HEK293T (cell line): ENCODE measurements at places on chromosomes 5 and 9.

DNA sequence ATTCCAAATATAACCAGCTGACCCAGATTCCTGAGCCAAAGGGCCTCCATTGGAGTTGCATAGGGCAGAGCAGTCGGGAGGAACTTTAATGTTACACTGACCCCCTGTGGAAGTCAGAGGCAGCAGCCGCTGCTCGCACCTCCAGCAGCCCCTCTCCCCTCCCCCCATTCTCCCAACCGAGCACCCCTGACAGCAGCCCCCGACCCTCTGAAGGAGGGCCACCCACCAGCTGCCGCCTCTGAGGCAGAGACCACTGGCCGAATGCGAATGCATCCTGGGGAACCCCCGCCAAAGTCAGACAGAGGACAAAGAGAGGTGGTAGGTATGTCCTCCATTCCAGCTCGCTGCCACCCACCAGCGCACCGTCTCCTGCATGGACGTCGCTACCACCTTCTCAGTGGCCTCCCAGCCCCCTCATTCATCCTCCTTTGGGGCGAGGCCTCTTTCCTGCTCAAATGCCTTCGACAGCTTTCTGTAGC is 231.0 kb downstream of the CDK5RAP2 start:
- DNase-seq: peak; percentile 74

- DNase-seq: no peak
Observed at GRCh38 chr5:154543380-154543779, 65.4 kb upstream of the HAND1 start.

- no peak for DNase-seq
Observed at GRCh38 chr5:146213210-146213826, 9.9 kb downstream of the RBM27 start.

GRCh38 chr5:1436681-1437080 is 8.6 kb downstream of the SLC6A3 start:
- no peak for DNase-seq

DNA sequence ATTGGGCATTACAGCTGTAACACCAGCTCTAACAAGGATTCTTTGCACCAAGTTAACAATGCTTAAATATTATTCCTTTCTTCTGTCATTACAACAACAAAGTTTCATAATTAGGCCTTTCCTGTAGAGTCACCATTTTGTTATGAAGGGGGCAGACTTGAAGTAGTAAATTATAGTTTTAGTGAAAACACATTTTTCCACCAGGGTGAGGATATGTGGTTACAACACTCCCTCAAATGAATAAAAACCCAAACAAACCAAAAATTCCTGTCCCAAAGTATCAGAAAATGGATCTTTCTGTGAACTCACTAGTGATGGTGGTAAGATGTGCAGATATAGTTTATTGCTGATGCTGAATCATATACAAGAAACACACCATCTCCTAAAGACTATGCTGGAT is 250.5 kb upstream of the TUT7 start:
- DNase-seq: no peak

DNA sequence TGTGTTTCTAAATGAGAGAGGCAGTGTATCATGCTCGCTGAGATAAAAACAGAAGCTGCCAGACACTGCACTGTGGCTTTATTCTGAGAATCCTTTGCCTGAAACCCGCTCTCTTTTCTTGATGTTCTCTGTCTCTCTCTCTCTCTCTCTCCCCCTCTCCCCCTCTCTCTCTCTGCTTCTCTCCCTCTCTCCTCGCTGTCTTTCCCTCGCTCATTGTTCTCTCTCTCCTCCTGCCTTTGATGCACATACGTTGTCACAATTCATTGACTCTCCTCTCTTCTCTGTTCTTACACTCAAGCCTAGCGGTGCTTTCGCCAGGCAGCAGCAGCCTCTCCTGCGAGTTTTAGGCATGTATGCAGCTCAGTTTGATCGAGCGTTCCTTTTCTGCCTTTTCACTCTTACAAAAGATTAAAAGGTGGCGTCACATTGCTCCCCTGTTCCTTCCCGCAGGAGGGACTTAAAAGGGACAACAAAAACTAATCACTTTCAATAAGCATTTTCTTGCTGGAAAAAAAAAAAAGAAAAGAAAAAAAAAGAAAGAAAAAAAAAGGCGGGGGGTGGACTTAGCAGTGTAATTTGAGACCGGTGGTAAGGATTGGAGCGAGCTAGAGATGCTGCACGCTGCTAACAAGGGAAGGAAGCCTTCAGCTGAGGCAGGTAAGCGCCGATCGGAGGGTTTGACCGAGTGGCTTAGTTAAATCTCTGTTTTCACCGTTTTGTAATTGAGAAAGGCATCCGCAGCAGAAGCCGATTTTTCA is 717.9 kb upstream of the WWC1 start:
- DNase-seq: no peak

GRCh38 chr5:146107901-146108300 is 2.5 kb upstream of the PLAC8L1 start:
- DNase-seq: no peak

DNA sequence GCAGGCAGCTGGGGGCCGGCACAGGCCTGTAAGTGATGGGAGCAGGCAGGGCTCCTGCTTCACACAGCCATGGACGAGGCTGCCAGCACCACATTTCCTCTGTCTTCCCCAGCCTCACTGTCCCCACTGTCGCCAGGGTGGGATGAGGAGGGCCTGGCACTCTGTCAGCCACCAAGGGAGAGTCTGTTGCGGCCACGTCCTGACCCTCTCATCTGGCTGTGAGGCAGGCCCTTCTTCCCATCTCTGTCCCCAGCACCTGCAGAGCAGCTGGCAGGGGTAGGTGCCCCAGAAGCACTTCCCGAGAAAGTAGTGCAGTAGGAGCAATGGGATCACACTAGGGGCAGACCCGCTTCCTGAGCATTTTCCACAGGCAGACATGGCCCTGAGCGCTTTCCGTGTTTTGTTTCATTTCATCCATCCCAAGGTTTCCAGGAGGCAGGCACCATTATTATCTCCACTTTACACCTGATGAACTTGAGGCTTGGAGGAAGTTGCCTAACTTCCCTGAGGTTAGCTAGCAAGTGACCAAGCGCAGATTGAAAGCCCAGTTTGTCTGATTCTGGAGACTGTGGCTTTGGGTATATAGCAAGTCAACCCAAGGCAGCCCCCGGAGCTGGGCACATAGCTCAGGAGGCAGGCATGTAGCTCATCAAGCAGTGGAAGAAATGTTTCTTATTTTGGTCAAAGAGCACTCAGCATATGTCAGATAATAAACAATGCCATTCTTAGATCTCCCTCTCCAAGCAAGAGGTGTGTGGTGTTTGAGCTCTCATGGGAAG is 202.4 kb downstream of the DAB2IP start:
- DNase-seq: no peak

DNA sequence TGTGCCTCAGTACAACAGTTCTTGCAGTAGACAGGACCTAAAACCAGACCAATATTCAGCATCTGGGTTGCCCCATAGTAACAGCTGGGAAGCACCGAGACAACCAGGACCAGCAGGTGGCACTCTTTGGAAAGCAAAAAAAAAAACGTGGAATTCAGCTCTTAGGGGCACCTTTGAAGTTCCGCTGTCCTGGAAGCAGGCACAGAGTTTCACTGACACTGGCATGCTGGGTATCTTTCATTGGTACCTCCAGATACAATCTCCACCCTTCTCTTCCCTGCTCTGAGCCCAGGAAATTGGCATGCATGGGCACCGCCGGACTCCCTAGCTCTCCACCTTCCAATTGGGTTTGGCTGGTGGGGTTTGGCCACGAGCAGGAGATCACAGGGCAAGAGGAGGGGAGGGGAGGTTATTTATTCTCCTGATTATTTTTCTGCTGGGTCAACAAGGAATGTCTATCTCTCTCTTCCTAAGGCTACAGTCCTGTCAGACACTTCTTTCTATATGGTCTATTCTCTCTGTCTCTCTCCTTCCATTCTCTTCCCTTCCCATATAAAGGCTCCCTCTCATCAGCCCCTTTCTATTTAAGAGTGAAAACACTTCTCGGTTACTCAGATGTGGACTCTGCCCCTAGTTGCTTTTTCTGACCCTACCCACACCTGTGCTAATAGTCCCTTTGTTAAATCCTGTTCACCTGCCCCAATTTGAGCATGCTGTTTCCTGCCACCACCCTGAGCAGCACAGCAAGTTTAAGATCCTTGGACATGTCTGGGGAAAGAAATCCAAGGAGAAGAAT is 1.9 kb upstream of the IDNK start:
- peak; percentile 56 for DNase-seq

DNA sequence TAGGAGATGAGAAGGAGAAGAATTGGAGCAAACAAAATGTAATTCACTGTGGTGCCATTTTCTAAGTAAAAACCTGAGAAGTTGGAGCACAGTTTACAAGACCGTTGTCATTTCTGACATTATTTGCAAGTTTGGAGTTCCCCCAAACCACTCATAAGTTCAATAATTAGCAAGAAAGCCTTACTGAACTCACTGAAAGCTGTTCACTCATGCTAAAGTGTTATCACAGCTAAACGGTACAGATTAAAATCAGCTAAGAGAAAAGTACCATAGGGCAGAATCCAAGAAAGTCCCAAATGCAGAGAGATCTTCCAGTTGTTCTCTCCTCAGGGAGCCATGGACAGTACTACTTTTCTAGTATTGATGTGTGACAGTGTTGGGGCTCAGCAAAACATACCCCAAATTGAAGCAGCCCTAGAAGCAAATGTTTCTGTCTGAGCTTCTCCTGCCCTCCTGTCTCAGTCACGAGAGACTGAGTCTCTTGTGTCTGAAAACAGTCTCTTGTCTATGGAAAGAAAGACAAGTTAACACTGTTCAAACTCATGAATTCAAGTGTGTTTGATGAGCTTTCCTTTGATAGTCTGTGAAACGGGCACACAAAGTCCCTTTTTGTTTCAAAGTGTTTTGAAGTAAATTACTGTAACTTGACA is 221.2 kb downstream of the GABRG2 start:
- DNase-seq: no peak

DNA sequence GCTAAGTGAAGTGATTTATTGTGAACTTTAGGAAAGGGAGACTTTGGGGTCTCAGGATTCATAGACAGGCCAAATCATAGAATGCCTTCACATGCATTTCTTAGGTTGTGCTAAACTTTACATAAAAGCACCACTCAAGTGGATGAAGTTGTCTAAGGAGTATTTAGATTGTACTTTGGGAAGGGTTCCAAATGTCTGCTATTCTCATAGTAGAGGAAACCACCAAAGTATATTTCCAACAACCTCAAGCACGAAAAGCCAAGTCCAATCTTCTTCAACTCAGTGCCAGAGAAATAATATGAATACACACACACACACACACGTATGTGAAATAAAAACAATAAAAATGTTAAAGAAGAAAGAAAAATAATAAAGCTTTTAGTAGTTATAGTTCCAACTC is 41.8 kb downstream of the ENC1 start:
- no peak for DNase-seq

GRCh38 chr5:93305984-93306383 is 275.0 kb downstream of the NR2F1-AS1 start:
- DNase-seq: no peak

- DNase-seq: no peak
Observed at GRCh38 chr5:158234323-158235158, 375.6 kb upstream of the CLINT1 start.
